Activated naive CD8-positive, alpha-beta T cell treated with anti-CD3 and anti-CD28 coated beads for 36 hours (primary cell): ENCODE measurements at places on chromosomes 12 and 14. TPM values are rescaled to one million over a fixed set of nuclear protein-coding genes. Genes with fewer than 3 reads are reported as not detected.

DNA sequence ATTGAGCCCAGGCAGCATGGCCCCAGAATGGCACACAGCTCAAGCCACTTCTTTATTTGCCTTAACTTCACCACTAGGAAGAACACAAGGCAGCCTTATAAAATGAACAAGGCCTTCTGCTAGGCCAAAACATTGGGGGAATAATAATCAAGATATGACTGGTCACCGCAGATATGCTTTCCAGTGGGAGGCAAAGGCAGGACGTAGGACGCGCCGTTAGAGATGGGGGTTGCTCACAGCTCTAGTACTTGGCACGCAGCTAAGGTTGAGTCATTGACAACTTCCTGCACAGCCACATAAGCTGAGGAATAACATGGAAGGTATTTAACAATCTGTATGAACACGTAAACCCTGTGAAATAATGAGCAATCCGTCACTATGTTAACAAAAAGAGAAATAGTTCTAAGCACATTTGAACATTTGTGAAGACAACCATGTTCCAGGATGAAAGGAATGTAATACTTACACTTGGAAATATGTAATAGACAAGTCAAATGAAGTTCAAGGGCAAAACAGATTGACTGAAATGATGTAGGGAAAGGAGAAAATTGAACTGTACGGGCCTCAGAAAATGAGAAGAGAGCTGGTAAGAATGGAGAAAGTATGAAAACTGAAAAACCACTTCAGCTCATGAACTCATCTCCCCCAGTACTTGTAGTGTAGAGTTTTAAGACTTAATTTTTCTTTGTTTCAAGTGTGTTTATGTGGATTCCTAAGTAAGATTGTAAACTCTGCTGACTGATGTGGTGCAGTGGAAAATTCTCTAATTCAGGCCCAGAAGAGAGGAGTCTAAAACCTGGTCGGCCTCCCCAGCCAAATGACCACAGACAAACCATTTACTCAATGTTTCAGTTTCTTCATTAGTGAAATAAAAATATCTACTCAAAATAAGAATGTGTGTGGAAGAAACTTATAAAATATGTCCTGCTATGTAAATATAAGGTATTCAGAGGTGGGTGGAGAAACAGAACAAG lies 59.3 kb upstream of the CCDC91 start:
- no peaks in the 10 kb centered on the region for H3K36me3 ChIP-seq
- peaks cover 1% of the 10 kb centered on the region for H3K4me1 ChIP-seq
- no peak for DNase-seq
- peaks cover 6% of the 10 kb centered on the region for H3K27me3 ChIP-seq

Gene BCL2L14
- 3.1 TPM for total RNA-seq

- no peak overlapping the region for H3K4me3 ChIP-seq
- H3K27me3 ChIP-seq: no peaks in the 10 kb centered on the region
- no peak for DNase-seq
- peak overlapping the region; percentile 42 for H3K27ac ChIP-seq
- no peaks in the 10 kb centered on the region for H3K36me3 ChIP-seq
These were observed 42.4 kb upstream of the PPP2R5C start for GRCh38 chr14:101719045-101719645.

DNA sequence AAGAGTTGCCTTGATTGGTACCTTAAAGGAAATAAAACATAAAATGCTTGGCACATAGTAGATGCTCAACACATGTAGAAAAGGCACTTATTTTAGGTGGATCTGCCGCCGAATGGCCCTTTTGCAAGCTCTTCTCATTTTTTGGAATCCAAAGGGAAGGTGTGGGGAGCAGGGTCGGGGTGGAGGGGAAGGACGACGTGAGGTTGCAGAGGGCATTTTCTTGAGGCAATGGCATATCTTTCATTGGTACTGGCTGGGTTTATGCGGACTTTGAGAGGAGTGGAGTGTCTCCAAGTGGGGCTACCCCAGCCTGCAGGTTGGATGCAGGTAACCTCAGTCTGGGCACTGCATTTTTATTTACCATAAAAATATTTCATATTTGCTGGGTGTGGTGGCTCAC lies 8.1 kb downstream of the RTL1 start:
- H3K27ac ChIP-seq: no peak overlapping the region
- H3K4me3 ChIP-seq: no peak overlapping the region
- H3K27me3 ChIP-seq: peaks cover 37% of the 10 kb centered on the region
- H3K4me1 ChIP-seq: no peaks in the 10 kb centered on the region

Gene RND1
- total RNA-seq: 3.1 TPM

GRCh38 chr12:44780221-44780790 lies 95.8 kb downstream of the NELL2 start:
- H3K4me1 ChIP-seq: peaks cover 44% of the 10 kb centered on the region
- H3K4me3 ChIP-seq: no peak overlapping the region
- H3K27me3 ChIP-seq: no peaks in the 10 kb centered on the region
- peaks cover 63% of the 10 kb centered on the region for H3K36me3 ChIP-seq
- H3K27ac ChIP-seq: peak overlapping the region; percentile 68
- DNase-seq: no peak

Gene CDKN3
- total RNA-seq: 79.5 TPM

GRCh38 chr14:55477680-55478079 lies 37.3 kb upstream of the TBPL2 start:
- H3K4me1 ChIP-seq: no peaks in the 10 kb centered on the region
- H3K4me3 ChIP-seq: no peak overlapping the region
- no peaks in the 10 kb centered on the region for H3K27me3 ChIP-seq
- no peak for DNase-seq
- no peak overlapping the region for H3K27ac ChIP-seq
- no peaks in the 10 kb centered on the region for H3K36me3 ChIP-seq

- H3K27ac ChIP-seq: peak overlapping the region; percentile 98
- no peaks in the 10 kb centered on the region for H3K27me3 ChIP-seq
- H3K4me3 ChIP-seq: peak overlapping the region; percentile 61
- peaks cover 48% of the 10 kb centered on the region for H3K4me1 ChIP-seq
These were observed 4.7 kb upstream of the PSMA6 start for GRCh38 chr14:35287431-35288013.

Gene PTPRR
- not detected for total RNA-seq
